ENCODE measurements at places on chromosomes 2 and 18.

DNA sequence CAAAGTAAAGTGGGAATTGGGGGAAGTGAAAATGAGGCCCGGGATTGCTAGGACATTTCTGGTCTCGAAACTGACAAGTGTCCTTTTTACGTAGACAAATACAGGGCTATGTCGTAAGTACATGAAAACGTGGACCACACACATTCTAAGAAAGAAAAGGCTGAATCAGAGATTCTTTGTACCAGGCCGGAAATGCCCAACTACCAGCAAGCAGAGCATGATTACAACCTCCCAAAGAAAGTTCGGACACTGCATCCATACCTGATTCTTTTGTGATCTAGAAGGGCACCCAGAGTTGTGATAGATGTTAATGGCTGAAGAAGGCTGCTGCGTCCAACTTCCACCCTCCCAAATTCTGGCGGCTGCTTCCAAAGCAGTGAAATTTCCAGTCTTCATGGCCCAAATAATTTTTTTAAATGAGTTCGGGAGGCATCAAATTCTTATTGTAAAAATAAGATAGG, 1.7 kb downstream of the RBMS1 start:
- no peak for DNase-seq

- no peak for DNase-seq
Measured at GRCh38 chr2:9990736-9991135, 39.2 kb downstream of the GRHL1 start.

- DNase-seq: no peak
Measured at GRCh38 chr2:111984213-111984604, 70.9 kb upstream of the TMEM87B start.

DNA sequence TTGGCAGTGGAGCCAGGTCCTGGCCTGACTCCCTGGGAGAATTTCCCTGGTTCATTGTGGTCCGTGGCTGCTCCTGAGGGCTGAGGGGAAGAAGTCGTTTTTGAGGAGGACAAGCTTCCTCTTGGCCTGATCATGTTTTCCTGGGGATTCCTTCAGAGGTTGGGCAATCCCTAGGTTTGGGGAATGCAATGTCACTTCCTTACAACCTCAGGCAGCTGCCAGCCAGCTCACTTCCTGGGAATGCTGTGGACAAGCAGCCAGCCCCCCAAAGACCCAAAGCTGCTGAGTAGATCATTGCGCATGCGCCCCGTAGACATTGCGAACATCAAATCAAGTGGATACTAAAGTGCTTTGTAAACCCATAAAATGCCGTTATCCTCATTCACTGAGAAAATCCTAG, 7.7 kb upstream of the DNMT3A start:
- DNase-seq: no peak

- DNase-seq: no peak
Measured at GRCh38 chr2:96089356-96090195, 26.8 kb downstream of the ADRA2B start.

DNA sequence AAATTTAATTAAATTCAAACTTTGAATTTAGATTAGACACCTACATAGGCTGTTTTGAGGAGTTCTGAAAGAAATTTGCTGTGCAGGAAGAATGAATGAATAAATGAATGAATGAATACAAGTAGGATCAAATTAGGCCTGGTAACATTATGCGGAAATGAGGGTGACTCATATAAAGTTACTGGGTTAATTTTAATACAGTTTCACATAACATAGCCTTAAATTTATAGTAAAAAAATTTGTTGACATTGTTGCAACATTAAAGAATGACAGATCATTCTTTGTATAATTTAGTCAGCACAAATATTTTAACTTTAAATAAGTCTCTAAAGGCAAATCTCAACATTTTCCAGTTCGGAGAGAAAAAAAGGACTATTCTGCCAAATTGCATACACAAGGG, 1293.1 kb upstream of the SLC39A10 start:
- DNase-seq: no peak

DNA sequence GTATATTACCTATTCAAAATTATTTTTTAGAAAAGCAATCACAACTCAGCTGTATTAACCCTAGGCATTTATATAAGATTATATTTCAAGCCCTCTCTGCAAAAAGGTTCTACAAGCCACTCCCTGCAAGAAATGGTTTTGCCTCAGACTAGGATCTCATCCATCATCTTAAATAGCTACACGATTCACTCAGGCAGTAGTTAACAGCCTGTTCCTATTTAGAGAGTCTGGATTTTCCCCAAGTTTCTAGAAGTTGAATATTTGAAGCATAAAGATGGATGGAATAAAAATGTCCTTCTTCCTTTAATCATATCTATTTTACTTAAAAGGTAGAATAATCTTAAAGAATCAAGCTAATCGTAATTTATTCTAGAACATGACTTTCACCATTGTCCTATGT, 167.1 kb upstream of the STK17B start:
- no peak for DNase-seq

DNA sequence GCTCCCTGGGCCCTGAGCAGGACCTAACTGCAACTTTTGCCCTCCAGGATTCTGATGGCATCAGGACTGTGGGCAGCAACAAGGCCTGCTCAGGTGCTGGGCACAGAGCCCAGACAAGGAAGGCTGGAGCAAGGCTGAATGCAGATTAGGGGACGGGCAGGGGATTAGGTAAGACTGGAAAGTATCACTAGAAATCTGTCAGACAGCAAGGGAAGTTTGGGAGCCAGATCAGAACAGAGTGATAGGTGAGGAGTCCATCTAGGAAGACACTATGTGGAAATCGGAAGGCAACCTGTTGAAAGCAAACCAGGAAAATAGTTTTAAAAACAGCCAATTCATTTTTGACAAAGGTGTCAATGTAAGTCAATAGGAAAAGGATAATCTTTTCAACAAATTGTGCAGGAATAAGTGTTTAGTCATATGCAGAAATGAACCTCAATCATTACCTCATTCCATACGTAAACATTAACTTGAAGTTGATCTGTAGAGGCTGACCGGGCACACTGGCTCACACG, 56.4 kb upstream of the STPG4 start:
- DNase-seq: no peak

- no peak for DNase-seq
Measured at GRCh38 chr2:200748779-200749178, 62.9 kb upstream of the BZW1 start.

DNA sequence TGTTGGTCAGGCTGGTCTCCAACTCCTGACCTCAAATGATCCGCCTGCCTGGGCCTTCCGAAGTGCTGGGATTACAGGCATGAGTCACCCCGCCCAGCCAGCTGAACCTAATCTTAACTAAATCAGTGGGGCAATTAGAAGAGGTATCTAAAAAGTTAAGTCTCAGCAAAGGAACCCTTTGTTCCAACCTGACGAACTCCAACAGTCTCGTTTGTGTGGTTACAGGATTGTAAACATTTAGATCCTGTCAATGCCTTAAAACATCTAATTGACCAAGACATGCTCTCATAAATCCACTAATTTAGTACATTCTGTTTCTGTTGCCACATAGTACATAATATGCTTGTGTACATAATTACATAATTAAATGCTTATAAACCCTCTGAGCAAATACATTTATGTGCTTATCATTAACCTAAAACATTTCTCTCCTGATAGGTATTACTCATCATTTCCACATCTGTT, 31.1 kb upstream of the STK39 start:
- DNase-seq: no peak

DNA sequence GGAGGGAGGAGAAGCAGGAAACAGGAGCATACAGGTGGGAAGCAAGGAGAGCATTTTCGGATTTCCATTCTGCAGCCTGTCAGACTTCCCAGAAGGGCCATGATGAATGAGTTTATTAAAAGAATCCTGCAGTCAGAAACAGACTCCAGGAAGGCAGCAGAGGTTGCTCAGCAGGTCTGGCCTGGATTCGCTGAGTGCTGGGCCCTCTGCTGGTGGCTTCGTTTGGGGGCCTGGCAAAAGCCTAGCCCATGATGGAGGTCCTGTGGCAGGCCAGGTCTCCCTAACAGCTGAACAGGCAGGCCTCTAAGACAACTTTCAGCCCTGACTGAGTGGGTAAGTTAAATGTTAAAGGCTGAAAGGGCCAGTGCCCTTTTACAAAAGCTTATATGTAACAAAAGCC, 108.2 kb upstream of the CAPN13 start:
- no peak for DNase-seq

GRCh38 chr2:59957504-59957903, 596.0 kb downstream of the BCL11A start:
- no peak for DNase-seq

DNA sequence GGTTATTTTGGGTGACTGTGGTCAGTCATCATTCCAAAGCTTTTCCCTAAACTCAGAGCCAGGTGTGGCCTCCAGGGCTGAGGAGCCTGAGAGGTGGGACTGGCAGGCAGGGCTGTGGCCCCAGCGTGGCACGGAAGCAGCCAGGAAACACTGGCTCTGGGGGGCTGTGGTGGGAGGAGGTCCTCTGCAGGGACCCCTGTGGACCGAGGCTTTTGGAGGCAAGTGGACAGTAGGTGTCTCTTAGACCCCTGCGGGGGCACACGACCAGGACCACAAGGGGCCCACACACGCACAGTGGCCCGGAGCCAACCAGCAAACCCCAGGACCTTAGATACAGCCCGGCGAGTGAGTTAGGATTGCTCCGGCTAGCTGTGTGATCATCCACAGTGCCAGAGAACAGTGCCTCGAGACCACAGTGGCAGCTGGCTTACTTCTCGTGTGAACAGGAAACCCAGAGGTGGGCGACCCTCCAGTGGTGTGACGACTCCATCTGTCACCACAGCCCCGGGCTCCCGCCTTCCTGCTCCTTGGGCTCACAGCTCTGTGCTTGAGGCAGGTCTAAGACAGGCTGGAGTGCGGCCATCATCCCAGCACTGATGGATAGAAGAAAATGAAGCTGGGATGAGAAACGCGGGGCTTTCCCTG, 1.6 kb upstream of the RTP5 start:
- DNase-seq: no peak

DNA sequence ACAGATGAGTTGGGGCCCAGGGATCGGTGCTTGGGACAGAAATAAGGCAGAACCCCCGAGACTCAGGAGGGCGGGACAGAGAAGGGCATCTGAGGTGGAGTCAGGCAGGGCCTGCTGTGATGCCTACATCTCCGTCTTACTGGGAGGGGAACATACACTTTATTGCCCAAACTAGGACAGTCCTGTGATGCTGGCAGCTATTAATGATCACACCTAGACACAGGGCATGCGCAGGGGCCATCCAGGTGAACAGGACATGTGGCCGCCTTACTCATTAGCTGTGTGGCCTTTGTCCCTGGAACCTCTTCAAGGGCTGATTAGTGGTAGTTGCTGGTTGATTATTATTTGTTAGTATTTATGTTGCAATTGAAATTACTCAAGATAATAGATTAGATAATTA, 33.2 kb downstream of the MLPH start:
- no peak for DNase-seq

GRCh38 chr2:45860136-45861121, 209.0 kb downstream of the PRKCE start:
- DNase-seq: no peak

DNA sequence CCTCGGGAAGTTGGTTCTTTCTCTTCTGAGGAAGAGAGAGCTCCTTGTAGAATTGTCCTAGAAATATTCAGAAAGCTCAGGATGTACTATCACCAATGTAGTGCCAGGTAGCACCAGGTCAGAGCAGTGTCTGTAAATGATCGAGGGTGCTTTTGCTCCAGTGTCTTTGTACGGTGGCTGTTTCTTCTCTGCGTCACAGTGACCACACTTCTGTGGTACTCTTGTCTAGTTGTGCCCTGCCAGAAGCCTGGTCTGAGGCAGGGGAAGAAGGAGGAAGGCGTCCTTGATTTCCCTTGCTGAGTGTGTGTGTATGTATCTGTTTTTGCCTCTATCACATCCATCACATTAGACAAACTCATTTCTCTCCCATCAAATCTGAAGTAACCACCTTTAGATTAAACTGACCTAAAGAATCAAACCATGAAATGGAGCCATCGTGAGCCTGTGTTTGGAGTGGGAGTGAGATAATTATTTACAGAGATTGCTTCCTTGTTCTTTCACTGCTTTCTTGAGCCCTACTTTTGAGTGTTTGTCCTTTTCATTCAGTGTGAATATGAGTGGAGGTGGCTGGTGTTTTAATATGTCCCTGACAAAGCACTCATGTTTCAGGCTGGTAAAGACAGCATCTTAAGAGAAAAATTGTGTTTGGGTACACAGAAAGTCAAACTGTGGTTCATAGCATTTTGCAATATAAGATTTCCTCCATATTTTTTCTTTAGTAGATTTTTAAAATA, 97.2 kb downstream of the ACOXL start:
- DNase-seq: no peak

DNA sequence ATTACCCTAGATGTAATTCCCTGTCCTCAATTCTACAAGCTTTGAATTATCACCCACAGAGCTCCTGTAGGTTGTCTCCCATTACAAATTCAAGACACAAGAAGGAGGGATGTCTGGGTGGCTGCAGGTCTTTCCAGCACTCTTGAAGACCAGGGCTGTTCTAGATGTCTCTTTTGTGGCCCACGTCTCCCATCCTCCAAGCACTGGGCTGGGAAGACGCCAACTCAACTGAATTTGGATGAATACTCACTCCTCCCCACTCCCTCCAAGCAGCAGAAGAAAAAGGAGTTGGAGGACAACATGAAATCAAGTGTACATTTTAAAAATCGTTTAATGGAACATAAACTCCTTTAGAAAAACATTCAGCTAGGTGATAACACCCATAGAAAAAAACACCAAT, 31.2 kb downstream of the SMAD7 start:
- DNase-seq: no peak

DNA sequence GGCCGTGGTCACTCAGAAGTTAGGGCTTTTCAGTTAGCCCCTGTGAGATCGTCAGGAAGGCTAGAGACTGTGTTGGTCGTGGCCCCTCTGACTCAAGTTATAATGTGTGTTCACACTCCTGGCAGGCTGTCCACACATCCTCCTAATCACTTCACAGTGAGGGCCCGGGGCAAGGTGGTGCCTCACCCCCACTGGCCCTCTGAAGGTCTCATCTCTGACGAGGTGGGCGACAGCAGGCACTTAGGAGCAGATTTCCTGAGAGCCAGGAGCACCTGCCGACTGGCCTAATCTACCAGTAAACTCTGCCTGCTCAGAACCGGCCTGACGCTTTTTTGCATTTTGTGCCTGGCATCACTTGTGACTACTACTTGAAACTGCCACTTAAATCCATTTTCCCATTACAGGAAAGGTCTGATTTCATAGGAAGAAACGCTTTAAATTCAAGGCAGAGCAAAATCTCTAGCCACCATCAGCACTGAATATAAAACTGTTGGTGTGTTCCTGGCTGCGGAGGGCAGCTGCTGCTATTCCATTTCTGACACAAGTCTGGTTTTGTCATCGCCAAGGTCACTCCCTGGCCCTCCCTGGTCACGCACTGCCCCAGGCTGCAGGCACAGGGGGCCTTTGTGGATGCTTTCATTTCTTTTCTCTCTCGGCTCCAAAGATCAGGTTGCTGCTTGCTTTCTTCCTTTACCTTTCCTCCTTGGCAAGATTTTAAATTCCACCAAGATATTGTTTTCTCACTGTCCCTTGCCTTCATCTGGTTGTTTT, 48.0 kb downstream of the RAB12 start:
- DNase-seq: no peak

GRCh38 chr18:5288517-5288935, 7.0 kb downstream of the ZBTB14 start:
- DNase-seq: no peak

GRCh38 chr2:236774171-236774570, 204.5 kb downstream of the ACKR3 start:
- DNase-seq: no peak

Data from stimulated activated CD8-positive, alpha-beta memory T cell treated with anti-CD3 and anti-CD28 coated beads, Interleukin-7, amount 100 ng/mL, for 1 hour (primary cell).